ENCODE measurements at places on chromosomes 13 and 19.

DNA sequence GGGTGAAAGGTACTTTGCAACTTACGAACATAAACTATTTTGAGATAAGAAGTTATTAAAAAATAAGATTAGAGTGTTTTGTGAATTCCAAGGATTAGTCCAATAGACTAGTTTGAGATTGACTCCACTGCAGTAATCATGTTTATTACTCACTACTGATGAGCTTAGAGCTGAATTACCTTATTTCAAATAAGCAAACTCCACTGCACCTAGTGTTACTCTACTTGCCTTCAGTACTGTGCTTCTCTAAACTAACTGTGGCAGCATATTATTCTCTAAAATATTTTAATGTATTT lies 111.7 kb downstream of the MIPEP start:
- DNase-seq, result no peak

DNA sequence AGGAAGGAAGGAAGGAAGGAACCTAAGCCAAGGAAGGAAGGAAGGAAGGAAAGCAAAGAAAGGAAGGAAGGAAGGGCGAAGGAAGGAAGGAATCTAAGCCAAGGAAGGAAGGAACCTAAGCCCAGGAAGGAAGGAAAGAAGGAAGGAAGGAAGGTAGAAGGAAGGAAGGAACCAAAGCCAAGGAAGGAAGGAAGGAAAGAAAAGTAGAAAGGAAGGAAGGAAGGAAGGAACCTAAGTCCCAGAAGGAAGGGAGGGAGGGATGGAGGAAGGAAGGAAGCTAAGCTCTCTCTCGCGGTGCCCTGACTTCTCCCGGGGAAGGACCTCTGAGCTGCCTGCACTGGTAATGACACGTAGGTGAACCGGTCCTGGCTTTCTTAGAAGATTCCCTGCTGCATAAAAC lies 1.3 kb upstream of the RUBCNL start:
- no peak for DNase-seq

DNA sequence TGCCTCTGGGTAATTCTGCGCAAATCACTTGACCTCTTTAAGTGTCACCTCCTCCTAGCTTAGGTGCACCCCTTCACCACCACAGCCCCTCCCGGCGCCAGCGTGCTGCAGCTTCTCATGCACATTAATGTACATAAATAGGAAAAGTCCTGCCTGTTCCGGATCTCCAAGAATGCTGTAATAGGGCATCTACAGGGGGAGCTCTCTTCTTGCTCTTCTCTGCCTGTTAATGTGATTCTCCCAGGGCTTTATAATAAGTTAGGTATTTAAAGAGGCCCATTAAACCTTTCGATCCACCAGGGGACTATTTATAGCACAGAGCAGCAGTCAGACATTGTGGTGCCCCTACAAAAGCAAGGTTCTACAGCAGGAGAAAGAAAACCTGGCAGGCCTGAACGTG lies 35.3 kb downstream of the SOX1 start:
- no peak for DNase-seq

- DNase-seq, result no peak
Observed at GRCh38 chr13:83221813-83222241, 660.4 kb downstream of the SLITRK1 start.

DNA sequence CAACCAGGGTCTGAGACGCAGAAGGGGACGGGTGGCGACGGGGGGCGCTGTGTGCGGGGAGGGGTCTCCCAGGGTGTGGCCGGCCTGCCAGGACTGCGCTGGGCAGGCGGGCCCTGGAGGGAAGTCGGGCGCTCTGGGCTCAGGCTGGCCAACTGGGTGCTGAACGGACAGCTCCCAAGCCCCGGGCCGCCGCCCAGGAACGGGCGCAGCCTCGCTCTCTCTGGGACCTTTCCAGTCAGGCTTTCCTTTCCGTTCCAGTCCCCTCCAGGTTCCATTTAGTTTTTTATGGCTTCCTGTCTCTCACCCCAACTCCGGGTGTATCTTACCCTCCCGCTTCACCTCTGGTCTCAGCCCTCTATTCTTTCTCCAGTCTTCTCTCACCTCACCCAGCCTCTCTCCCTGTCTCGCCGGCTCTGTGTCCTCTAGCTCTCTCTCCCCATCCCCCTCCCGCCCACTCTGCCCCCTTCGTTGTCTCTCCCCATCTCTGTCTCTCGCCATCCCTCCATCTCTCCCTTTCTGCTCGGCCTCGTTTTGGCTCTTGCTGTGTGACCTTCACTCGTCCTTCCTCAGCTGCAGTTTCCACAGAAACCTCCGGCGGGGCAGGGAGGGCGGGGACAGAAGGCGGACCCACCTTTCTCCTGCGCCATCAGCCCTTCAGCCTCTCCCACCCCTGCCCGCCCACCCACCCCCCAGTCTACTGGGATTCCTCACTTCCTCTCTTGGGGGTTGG lies 3.3 kb upstream of the ATP1A3 start:
- peak; percentile 60 for DNase-seq

GRCh38 chr19:44765033-44765948 lies 12.4 kb upstream of the CBLC start:
- no peak for DNase-seq

GRCh38 chr13:36436811-36437210 lies 4.5 kb downstream of the CCNA1 start:
- DNase-seq, result no peak

- DNase-seq, result no peak
Observed at GRCh38 chr19:6421075-6422014, 3.3 kb downstream of the KHSRP start.

DNA sequence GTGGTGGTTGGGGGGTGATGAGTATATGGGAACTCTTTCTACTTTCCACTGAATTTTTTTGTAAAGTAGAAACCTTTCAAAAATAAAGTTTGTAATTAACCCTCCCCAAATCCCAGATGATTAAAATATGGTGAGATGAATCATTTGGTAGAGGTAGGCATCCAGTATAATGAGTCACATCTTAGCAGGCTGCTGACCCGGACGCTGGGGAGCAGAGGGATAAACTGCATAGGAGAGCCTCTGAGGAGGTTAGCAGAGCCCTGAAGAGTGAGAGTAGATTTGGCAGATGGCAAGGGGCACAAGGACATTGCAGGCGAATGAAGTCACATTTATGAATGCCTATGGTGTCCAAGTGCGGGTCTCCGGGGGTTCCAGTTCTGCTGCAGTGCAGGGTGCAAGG lies 293.8 kb downstream of the FGF9 start:
- no peak for DNase-seq

- DNase-seq, result no peak
Observed at GRCh38 chr19:27776020-27776419, 1436.9 kb downstream of the UQCRFS1 start.

GRCh38 chr19:1365319-1366269 lies 18.1 kb upstream of the NDUFS7 start:
- DNase-seq, result no peak

DNA sequence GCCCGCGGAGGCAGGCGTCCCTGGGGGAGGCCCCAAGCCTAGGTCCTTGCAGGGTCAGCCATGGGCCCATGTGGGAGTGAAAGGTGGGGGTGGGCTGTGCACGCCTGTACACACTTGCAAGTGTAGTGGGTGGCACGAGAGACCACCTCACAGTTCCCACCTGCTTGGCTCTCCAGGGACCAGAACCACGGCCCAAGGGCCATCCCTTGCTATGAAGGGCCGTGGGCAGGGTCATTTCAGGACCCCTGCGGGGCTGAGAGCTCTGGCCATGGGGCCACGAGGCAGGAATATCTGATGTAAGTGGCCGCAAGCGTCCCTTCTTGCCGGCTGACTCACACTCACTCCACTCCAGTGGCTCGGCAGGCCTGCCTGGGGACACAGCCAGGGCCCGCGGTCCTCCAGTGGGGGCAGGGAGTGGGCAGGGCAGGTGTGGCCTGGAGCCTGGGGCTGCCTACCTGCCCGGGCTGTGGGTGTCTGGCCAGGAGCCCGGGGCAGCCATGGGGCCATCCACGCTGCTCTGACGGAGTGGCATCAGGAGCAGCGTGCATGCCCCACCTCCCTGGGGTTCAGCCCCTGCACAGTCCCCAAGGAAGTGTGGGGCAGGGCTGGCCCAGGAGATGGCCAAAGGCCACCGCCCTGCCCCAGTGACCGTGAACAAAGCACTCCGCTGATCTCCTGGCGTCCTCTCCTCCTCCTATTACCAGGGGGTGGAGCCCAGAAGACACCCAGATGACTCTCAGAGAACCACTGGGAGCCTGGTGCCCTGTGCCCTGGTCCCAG lies 8.6 kb upstream of the MKNK2 start:
- peak; percentile 81 for DNase-seq

DNA sequence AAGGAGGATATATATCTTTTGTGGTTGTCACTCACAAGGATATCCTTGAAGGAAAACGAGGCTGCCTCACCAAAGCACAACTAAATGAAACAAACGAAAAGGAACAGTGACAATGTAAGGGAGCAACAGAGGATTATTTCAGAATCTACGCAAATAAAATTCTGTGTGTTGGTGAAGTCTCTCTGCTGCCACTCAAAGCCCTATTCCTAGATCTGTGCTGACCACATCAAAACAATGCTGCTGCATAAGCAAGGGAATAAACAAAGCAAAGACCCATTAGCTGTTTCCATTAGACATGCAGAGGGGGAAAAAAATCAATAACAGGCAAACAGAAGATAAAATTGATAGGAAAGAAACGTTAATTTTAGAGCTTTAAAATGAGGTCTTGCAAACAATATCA lies 204.4 kb downstream of the MZT1 start:
- DNase-seq, result no peak

DNA sequence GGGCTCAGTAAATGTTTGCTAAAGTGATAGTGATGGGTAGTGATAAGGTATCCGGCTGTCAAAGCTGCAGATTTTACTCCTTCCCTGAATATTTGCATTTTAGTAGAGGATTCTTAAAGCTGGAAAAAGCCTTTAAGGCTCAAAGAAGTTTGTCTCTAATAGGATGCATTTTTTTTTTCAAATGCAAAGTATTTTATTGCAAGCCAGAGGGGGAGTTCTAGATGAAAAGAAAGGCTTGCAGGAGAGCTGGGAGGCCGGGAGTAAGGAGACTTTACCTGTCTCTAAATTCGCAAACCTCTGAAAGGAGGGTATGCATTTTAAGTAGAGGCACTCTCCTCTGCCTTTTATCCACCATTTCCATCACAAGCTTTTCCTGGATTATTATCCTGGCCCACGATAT lies 100.7 kb upstream of the FNDC3A start:
- DNase-seq, result no peak

DNA sequence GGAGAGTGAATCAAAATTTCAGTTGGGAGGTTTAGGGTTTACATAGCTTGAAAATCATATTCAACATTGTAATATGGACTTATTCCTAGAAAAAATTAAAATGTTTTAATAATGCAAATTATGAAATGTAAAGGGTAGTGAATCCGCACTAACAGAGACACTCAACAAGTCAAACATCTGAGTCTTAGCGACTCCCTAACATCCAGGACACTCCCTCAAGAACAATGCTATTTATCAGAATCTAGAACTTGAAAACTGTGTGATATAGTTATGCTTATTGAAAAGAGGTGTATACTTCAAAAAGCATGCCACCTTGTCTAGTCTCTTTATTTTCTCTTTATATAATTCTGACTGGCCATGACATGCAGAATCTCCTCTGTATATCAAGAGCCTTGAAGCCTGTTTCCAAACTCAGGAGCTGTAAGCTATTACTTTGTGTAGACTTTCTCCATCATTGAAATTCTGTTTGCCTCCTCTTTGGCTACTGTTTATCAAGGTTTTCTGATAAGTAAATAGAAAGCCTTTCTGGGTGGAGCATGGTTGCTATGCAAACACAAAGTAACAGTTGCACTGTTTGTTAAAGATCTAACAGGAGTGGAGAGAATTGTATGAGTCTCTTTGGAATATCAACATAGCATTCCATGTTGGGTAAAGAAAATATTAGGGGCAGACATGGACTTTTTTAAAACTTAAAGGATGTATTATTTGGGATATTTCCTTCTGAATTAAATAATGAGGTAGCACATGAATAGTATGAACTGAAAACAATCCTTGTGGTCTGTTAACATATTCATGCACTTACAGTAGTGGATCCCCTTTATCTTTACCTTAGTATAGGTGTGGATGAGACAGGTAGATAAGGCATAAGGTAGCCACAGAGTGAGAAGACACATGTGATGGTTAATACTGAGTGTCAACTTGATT lies 56.4 kb upstream of the MBNL2 start:
- peak; percentile 50 for DNase-seq

DNA sequence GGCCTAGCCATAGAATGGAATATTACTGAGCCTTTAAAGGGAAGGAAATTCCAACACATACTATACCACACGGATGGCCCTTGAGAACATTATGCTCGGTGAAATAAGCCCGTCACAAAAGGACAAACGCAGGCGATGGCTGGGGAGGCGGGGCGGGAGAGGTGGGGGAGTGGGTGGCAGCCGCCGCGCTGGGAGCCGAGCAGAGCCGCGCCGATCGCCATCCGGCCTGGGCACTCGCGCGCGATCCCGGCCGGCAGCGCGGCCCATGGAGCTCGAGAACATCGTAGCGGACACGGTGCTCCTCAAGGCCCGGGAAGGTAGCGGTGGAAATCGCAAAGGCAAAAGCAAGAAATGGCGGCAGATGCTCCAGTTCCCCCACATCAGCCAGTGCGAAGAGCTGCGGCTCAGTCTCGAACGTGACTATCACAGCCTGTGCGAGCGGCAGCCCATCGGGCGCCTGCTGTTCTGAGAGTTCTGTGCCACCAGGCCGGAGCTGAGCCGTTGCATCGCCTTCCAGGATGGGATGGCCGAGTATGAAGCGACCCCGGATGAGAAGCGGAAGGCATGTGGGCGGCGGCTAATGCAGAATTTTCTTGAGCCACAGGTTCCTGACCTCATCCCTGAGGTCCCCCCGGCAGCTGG lies 140.1 kb downstream of the ZDHHC20 start:
- no peak for DNase-seq

DNA sequence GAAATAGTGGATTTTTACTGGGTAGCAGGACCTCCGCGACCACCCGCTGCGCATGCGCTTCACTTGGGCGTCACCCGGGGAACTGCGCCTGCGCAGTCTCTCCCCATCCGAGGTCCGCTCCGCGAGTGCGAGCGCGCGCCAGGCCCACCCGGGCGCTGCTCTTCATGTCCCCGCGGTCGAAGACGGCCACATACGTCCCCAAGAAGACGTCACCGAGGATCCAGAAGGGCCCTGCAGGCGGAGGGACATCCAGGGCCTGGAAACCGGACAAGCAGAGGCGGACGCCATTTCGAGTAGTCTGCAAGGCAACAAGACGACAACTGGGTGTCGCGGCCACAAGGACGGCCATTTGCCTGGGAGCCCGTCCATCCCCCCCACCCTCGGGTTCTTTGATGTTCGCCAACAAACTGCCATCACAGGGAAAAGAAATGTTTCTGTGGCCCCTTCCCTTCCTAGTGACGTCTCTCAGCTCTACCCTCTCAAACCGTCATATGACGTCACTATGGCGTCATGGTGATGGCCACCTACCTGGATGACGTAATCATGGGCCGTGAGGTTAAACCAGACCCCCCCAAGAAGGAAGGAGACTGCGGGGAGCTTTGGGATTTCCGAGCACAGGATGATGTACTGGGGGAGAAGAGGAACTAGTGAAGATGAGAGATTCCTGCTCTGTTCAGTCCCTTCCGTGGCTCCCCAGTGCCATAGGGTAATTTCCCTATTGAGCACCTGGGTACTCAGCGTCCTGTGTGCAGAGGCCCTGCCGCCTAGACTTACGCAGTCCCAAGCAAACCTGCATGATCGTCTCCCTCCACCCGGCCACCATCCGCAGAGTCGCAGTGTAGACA lies 6.7 kb downstream of the NAPSA start:
- peak; percentile 69 for DNase-seq

Data from testis (tissue), 5 donors.